Hepatocyte (in vitro differentiated cells): ENCODE measurements at places on chromosomes 4 and X. TPM values are rescaled to one million over a fixed set of nuclear protein-coding genes. Genes with fewer than 3 reads are reported as not detected.

The HPGDS gene
- 0.08 and 1.6 TPM in 2 replicates for total RNA-seq

The ADH7 gene
- not detected in 2 replicates for total RNA-seq

The CABS1 gene
- total RNA-seq = not detected in 2 replicates

The ZMAT1 gene
- total RNA-seq = 2.5 and 4.1 TPM in 2 replicates

The CT45A3 gene
- not detected in 2 replicates for total RNA-seq

The ASB12 gene
- total RNA-seq = 0.68 TPM in 1 of 2 replicates, not detected in the other

The NPNT gene
- total RNA-seq = 198 and 228 TPM in 2 replicates

The DDIT4L gene
- 3.6 and 4.4 TPM in 2 replicates for total RNA-seq

The VCX2 gene
- not detected in 2 replicates for total RNA-seq

The MTNR1A gene
- not detected in 2 replicates for total RNA-seq

The CXXC4 gene
- 9.2 and 14.9 TPM in 2 replicates for total RNA-seq

The KIT gene
- 2.6 and 4.1 TPM in 2 replicates for total RNA-seq

The METAP1 gene
- 49.6 and 50.8 TPM in 2 replicates for total RNA-seq

The SHISA3 gene
- 0.17 and 1.5 TPM in 2 replicates for total RNA-seq

The ATP2B3 gene
- 0.12 TPM in 1 of 2 replicates, not detected in the other for total RNA-seq

The XG gene
- 0.12 and 0.53 TPM in 2 replicates for total RNA-seq

The ASB5 gene
- 0.10 TPM in 1 of 2 replicates, not detected in the other for total RNA-seq

The SLC9B1 gene
- not detected in 2 replicates for total RNA-seq

The C4orf36 gene
- total RNA-seq = 1.2 and 1.3 TPM in 2 replicates

The RS1 gene
- 0.43 TPM in 1 of 2 replicates, not detected in the other for total RNA-seq

The BGN gene
- total RNA-seq = 12.5 and 14.5 TPM in 2 replicates

The PDCL2 gene
- total RNA-seq = not detected in 2 replicates

The CT45A10 gene
- not detected in 2 replicates for total RNA-seq

The POU3F4 gene
- total RNA-seq = 0.03 TPM in 1 of 2 replicates, not detected in the other

The MAGEB10 gene
- total RNA-seq = not detected in 2 replicates

The SLC6A14 gene
- total RNA-seq = 0.72 and 2.7 TPM in 2 replicates

The MAGEA9B gene
- total RNA-seq = 0.33 TPM in 1 of 2 replicates, not detected in the other

The BTK gene
- total RNA-seq = 0.70 and 0.96 TPM in 2 replicates

The FRG2 gene
- total RNA-seq = not detected in 2 replicates
